Stimulated activated CD8-positive, alpha-beta memory T cell treated with anti-CD3 and anti-CD28 coated beads, Interleukin-4, amount 100 ng/mL, for 4 hours (primary cell): ENCODE measurements at places on chromosomes 12 and 14.

DNA sequence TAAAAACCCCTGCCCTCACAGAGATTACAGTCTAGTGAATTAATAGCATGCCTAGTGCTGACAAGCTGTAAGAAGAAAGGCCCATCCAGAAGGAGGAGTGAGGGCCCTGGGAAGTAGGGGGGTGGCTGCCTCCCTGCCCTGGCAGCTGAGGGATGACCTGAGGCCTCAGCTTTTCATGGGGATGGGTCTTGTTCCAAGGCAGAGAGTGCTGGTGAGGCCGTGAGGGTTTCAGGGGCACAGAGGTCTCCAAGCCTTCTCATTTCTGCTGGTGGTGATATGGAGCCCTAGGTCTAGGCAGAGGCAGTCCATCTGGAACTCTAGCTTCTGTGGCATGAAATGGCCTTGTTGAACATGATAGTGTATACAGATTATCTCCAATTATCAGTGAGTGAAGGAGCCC, 114.4 kb downstream of the ZFP36L1 start:
- no peak for DNase-seq

DNA sequence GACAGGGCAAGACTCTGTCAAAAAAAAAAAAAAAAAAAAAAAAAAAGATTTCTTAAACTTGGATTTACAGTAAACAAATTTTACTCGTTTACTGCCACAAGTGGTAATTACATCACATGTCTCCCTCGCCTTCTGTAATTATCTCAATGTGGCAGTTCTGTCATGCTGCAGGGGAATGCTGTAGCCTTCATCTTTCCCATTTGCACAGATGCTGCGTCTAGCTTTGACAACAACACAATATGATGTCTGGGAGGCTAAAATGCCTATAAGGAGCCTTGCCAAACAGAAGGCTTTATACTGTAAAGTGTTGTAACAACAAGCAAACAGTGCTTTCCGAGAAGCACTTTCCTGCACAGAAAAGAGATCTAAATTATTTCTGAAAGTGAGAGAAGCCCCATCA, 48.7 kb downstream of the ESR2 start:
- DNase-seq = no peak

DNA sequence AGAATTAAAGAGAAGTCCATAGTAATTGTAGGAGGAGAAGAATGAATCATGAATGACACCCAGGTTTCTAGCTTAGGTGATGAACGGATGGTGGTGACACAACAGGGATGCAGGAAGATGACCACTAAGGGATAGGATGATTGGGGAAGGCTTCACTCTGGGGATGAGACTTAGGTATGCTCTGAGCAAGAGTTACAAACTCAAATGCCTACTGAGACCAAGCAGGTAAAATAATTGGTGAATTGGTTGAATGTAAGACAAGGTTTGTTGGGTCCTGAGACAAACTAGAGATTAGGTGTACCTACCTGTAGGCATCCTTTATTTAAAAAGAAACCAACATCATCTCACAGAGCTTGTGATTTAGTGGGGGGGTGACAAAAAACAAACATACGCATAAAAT, 116.3 kb downstream of the CFAP54 start:
- no peak for DNase-seq

DNA sequence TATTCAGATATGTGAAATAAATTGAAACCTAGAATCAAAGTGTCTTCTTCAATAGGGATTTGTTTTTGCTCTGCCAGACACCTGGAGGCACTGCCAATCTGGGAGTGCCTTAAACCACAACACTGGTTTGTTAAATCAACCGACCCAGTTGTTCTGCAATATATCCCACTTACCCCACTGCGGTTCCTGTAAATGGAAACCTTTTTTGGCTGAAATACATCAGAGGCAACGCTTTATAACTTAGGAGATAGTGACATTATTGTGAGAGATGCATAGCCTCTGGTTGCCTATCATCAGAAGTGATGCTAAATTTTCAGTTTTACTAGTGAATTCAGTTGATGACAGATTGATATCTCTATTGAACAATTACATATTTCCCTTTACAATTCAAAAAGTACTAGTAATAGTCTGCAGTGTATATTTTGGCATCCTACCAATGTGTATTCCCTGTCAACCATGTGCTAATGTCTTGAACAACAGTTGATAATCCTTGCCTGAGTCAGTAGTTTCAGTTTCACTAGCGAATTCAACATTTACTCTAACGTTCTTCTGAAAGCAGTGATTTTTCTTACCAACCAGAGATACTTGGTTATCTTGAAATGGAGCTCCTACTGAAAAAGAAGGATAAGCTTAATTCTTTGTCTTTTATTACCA, 30.5 kb downstream of the PPP2R5C start:
- DNase-seq = no peak

DNA sequence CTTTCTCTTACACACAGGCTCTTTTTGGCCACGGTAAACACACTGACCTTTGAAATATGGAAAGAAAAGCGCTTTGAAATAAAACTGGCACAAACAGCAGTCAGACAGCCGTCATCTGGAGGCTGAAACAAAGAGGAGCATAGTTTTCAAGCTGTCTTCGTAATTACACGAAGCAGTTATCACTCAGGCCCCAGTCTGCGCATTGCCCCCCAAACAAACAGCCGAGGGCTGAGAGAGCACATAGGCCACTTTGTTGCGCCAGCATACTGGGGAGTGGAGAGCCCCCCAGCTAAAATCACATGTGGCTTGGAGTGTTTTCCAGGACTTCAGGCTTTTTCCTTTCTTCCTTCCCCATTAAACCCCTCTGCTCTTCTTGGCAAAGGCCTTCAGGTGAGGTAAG, 142.9 kb upstream of the BTG1 start:
- no peak for DNase-seq

DNA sequence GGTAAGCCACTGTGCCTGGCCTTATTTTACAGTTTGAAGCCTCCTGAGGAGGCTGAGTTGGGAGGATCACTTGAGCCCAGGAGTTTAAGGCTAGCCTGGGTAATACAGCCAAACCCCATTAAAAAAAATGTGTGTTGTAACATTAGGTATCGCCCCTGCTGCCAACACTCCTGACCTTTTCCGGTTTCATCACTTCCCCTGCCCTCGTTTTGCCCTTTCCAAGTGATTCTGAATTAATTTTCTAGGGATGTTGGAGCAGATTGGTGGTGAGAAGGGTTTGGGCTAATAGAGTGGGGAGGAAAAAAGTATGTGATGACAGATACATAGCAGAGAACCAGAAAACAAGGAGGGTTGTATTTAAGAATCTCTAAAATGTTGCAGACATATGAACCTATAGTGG, 25.6 kb upstream of the C12orf71 start:
- DNase-seq = no peak

GRCh38 chr14:94998685-94999084, 158.6 kb downstream of the DICER1 start:
- no peak for DNase-seq

DNA sequence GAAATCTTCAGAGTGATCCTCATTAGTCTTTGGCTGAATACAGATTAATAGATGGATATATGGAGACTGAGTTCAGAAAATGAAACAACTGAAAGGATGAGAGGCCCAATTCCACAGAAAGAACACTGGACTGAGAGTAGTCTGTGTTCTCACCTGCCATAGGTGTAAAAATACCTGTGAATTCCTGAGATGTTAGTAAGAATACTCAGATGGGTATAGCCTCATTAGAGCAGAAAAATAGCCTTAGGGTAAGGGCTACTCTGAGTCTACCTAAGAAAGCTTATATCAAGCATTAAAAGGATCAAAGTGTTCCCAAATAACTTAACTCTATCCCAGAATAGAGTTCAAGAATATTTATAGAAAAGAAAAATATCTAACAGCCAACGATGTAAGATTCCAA, 1510.3 kb upstream of the SEL1L start:
- no peak for DNase-seq

DNA sequence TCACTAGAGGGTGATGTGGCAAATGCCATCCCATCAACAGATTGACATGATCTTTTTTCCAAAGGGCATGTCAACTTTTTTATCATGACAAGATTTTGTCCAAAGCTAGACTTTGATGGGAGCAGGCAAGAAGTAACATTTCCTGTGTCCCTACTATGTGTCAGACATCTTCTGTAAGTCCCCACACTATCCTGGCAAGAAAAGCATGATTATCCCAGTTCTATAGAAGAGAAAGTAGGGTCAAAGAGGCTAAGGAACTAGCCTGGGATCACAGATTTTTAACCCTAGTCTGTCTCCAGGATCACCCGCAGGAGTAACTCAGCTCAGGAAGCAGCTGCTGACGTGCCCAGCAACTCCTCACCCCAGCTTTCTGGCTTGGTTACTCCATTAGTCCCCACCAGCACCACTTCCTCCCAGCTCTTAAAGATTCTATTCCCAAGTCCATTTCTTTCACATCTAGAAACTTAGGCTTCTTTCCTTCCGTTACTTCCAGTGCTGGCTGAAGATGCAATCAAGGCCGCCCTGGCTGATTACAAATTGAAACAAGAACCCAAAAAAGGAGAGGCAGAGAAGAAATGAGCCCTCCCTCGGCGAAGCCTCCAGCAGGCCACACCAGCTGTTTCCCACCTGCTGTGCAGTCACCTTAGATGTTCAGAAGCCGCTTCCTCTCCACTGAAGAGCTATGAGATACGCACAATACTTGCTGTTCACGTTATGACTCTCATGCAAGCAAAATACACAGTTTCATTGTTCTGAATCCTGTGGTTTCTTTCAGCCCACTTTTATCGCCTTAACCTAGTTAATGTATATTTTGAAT, 6.2 kb downstream of the ISCU start:
- DNase-seq = no peak
